ENCODE measurements at places on chromosomes 2 and 18. TPM values are rescaled to one million over a fixed set of nuclear protein-coding genes. Genes with fewer than 3 reads are reported as not detected.

Gene PTPN2
- total RNA-seq: 33.8 TPM

Gene LINC00305
- total RNA-seq: not detected

Gene HNRNPLL
- total RNA-seq: 39.0 TPM

Gene ACP1
- total RNA-seq: 51.3 TPM

Gene DOK6
- total RNA-seq: 1.6 TPM

Gene ASPRV1
- 1.1 TPM for total RNA-seq

Gene CCDC74B
- total RNA-seq: 0.64 TPM

Gene TGFA
- total RNA-seq: 2.2 TPM

Gene GPR75
- total RNA-seq: 2.5 TPM

Gene SNORC
- total RNA-seq: 0.64 TPM

Gene MAL
- not detected for total RNA-seq

Gene WDR12
- total RNA-seq: 50.5 TPM

Gene ALLC
- total RNA-seq: not detected

Gene AFF3
- 4.5 TPM for total RNA-seq

Gene IHH
- 0.26 TPM for total RNA-seq

Gene HMSD
- not detected for total RNA-seq

Gene AKAIN1
- not detected for total RNA-seq

Gene PTPRN
- total RNA-seq: not detected

Gene UGT1A4
- total RNA-seq: not detected

Gene ALPI
- 0.71 TPM for total RNA-seq

Gene TYMS
- total RNA-seq: 1.2 TPM

Gene SPIRE1
- 39.8 TPM for total RNA-seq

Gene CPO
- total RNA-seq: 0.84 TPM

Gene HOXD8
- total RNA-seq: 13.3 TPM

Gene OSR1
- total RNA-seq: 41.6 TPM

Gene STRADB
- 34.7 TPM for total RNA-seq

Gene CD8B
- total RNA-seq: 0.67 TPM

Gene GPC1
- total RNA-seq: 82.5 TPM

Gene TTL
- total RNA-seq: 40.0 TPM

Gene RESP18
- not detected for total RNA-seq

Gene ELOA2
- total RNA-seq: not detected

Gene ITGA6
- total RNA-seq: 71.6 TPM

Gene ACKR3
- total RNA-seq: 74.1 TPM

Gene ERFE
- total RNA-seq: 1.5 TPM

Gene ZAP70
- total RNA-seq: 1.3 TPM

Gene EPC2
- 29.0 TPM for total RNA-seq

Gene ANKRD30BL
- total RNA-seq: not detected

Gene TMBIM1
- 516 TPM for total RNA-seq

Gene METTL5
- 69.4 TPM for total RNA-seq

Gene AGAP1
- total RNA-seq: 26.5 TPM

Gene INO80D
- total RNA-seq: 22.1 TPM

Gene ZNF521
- 20.4 TPM for total RNA-seq

Gene COLEC12
- 36.7 TPM for total RNA-seq

Gene AQP12B
- not detected for total RNA-seq

Gene FSHR
- not detected for total RNA-seq

Gene PLB1
- 6.3 TPM for total RNA-seq

Gene NOSTRIN
- 62.1 TPM for total RNA-seq

Gene LRRTM1
- not detected for total RNA-seq

Gene GKN2
- not detected for total RNA-seq

Gene EFHD1
- total RNA-seq: 18.0 TPM

Gene PCARE
- 0.06 TPM for total RNA-seq

Gene MAPRE3
- total RNA-seq: 65.2 TPM

Gene CFAP53
- 0.16 TPM for total RNA-seq

Measured in mesenteric fat pad (tissue), 1 donor.